ENCODE measurements at places on chromosomes 1 and 21.

GRCh38 chr1:63747445-63747844 is 26.4 kb upstream of the ROR1 start:
- no peak overlapping the region for H3K4me3 ChIP-seq
- H3K27ac ChIP-seq, result no peak overlapping the region
- no peaks in the 10 kb centered on the region for H3K36me3 ChIP-seq
- H3K4me1 ChIP-seq, result peaks cover 14% of the 10 kb centered on the region

DNA sequence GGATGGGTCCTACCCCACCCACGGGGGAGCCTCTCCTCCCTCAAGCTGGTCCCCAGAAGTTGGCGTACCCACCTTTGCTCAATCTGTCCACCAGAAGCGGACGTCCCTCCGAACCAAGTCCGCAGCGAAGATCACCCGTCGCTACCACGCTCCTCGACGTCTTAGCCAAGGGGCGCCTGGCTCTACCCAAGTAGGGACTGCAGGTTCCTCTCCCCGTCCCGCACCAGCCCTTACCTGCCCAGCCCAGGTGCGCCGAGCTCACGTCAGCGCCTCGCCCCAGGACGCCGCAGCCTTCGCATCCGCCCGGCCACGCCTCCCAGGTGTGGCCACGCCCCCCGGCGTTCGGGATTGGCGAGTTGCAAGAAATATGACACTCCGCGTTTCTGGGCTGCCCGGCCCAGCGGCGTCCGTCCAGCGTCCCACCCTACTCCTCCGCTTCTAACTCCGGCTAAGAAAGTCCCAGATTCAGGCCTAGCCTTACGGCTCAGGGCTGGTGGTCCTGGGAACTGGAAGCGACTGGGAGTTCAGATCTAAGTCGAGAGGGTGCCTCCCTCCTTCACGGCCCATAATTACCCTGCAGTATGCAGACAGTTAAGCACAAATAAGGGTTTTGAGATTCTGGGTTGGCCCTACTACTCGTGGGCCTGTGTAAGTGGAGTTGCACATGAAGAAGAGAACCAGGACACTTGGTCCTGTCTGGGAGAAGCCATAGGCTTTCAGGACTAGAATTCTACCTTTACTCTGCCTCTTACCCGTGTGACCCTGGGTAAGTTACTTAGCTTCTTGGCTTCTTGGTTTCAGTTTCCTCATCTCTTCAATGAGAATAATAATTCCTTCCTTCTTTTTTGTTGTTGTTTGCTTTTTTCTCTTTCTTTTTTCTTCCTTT is at the start of gene IRF6:
IRF6 (minus strand) TSS at position 268 of the 886 bp plus-strand sequence. CDS start 4,729 bp downstream, outside the sequence.
- H3K27me3 ChIP-seq, result peaks cover 16% of the 10 kb centered on the region
- no peaks in the 10 kb centered on the region for H3K36me3 ChIP-seq
- H3K4me1 ChIP-seq, result peaks cover 14% of the 10 kb centered on the region
- no peak within 1 kb of the TSS for H3K27ac ChIP-seq
- peak within 1 kb of the TSS; percentile 54 for H3K4me3 ChIP-seq

- H3K4me1 ChIP-seq, result peaks cover 10% of the 10 kb centered on the region
- DNase-seq, result no peak
- no peak overlapping the region for H3K27ac ChIP-seq
- no peaks in the 10 kb centered on the region for H3K36me3 ChIP-seq
Measured at GRCh38 chr1:113401067-113401466, 10.8 kb downstream of the MAGI3 start.

DNA sequence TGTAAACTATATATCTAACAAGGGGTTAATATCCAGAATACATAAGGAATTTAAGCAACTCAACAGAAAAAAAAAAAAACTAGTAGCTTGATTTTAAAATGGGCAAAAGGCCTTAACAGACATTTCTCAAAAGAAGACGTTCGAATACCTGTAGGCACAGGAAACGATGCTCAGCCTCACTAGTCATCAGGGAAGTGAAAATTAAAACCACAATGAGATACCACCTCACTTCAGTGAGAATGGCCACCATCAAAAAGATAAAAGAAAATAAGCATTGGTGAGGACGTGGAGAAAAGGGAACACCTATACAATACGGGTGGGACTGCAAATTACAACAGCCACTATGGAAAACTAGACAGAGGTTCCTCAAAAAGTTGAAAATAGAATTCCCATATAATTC is 37.3 kb downstream of the NPHP4 start:
- no peak overlapping the region for H3K4me3 ChIP-seq
- DNase-seq, result no peak
- peaks cover 15% of the 10 kb centered on the region for H3K4me1 ChIP-seq
- peaks cover 15% of the 10 kb centered on the region for H3K36me3 ChIP-seq
- no peaks in the 10 kb centered on the region for H3K27me3 ChIP-seq

GRCh38 chr1:31714442-31715086 is 10.7 kb upstream of the COL16A1 start:
- H3K27me3 ChIP-seq, result peaks cover 41% of the 10 kb centered on the region
- H3K27ac ChIP-seq, result no peak overlapping the region
- H3K36me3 ChIP-seq, result no peaks in the 10 kb centered on the region
- peaks cover 12% of the 10 kb centered on the region for H3K4me1 ChIP-seq

DNA sequence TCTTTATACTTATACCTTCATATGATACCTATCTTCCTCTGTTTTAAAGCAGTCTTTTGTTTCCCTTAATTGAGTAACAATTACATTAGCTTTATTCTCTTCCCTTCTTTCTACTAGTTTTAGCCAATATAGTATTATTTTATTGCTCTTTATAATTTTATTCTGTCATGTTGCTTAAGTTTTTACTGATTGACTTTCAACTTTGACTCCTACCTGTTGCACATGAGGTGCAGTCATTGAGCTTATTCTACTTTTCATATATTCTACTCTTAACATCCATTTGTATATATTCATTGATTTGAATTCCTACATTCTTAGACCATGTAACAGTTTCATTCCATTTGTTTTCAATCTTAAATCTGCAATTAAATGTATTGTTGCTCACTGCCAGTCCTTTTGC is 49.2 kb downstream of the AGO3 start:
- no peaks in the 10 kb centered on the region for H3K27me3 ChIP-seq
- H3K4me1 ChIP-seq, result peaks cover 3% of the 10 kb centered on the region
- H3K36me3 ChIP-seq, result peaks cover 36% of the 10 kb centered on the region
- no peak overlapping the region for H3K27ac ChIP-seq
- DNase-seq, result no peak

DNA sequence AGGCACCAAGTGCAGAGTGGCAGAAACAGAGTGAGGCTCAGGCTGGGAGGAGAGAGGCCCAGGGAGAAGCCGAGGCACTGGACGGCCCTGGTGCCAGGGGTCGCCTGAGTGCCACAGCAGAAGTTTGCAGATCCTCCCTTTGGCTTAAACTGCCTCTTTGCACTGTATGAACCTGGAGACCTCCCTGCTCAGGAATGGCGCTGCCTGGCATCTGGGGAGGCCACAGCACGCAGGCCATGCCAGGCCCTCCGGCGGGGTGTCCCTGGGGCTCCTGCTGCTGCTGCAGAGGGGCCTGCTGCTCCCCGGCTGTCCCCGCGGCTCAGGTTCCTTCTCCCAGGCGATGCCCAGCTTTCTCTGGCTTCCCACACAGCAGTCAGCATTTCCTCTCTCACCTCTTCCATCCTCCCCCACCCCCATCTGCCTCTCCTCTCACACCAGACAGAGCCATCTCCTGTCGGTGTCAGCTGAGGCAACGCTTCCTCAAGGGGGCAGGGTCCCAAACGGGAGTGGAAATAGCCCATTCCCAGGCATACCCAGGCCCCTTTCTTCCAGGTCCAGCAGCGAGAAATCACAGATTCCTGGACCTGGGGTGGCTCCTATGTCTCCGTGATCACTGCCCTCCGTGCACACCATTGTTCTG is 35.2 kb downstream of the SYT6 start:
- H3K27ac ChIP-seq, result no peak overlapping the region
- H3K4me1 ChIP-seq, result peaks cover 3% of the 10 kb centered on the region
- H3K27me3 ChIP-seq, result no peaks in the 10 kb centered on the region
- DNase-seq, result no peak
- H3K4me3 ChIP-seq, result no peak overlapping the region
- H3K36me3 ChIP-seq, result no peaks in the 10 kb centered on the region

DNA sequence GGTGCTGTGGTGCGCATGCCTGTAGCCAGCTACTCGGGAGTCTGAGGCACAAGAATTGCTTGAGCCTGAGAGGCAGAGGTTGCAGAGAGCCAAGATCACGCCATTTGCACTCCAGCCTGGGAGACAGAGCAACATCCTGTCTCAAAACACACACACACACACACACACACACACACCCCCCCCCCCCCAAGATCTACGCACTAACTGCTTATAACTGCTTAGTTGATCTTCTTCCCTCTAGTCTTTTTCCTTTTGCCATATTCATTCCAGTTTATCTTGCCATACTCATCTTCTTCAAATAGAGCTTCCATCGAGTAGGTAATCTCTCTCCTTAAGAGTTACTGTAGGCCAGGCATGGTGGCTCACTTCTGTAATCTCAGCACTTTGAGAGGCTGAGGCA is 20.9 kb downstream of the EPB41 start:
- H3K4me3 ChIP-seq, result no peak overlapping the region
- peaks cover 12% of the 10 kb centered on the region for H3K36me3 ChIP-seq
- peak overlapping the region; percentile 3 for H3K27ac ChIP-seq
- no peaks in the 10 kb centered on the region for H3K27me3 ChIP-seq

DNA sequence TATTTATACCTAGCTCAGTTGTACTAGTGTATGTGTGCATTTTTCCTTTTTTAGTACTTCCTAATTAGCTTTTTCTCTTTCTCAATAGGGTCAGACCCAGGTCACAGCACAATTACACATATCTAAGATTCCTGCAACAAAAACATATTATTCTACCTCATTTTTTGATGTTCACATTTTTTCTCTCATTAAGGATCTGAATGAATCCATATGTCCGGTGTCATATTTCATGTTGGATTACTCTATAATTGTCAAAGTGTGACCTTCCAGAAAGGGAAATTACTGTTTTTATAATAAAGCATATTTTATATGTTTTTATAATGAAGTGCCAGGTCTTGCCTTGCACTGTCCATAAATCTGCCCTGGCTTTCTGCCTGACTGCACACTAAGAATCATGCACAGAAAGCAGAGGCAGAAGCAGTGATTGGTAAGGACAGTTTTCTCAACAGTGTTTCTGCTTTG is 143.7 kb downstream of the KCNT2 start:
- no peak overlapping the region for H3K4me3 ChIP-seq
- H3K27me3 ChIP-seq, result no peaks in the 10 kb centered on the region
- H3K27ac ChIP-seq, result no peak overlapping the region
- no peak for DNase-seq
- H3K36me3 ChIP-seq, result no peaks in the 10 kb centered on the region

DNA sequence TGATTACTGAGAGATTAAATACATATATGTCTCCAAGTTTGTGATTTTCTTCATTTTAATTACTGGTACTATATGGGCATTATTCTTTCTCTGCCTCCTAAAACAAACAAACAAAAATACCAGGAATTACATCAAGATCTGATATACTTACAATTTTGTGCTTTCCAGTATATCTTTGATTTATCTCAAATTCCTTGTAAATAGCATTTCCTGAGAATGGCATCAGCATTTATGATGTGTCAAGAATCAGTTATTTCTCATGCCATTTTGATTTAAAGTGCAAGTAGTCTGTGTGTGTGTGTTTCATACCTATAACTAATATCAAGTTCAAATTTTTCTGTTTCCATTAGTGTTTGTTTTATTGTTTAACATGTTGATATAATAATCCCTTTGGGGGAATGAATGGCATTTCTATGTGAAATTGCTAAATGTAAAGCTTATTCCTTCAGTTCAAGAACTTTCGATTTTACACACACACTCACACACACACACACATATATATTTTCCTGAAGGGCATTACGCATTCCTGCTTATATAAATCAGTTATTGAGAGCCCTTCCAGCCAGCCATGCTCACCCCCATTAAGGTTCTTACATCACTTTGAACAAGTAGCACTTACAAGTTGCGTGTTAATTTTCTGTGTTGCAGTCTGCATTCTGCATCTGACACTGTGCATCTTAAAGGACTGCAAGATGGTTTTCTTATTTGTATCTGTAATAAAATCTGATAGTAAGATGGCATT is 102.7 kb downstream of the NEK7 start:
- H3K27ac ChIP-seq, result peak overlapping the region; percentile 47
- H3K4me1 ChIP-seq, result peaks cover 54% of the 10 kb centered on the region
- H3K27me3 ChIP-seq, result peaks cover 2% of the 10 kb centered on the region
- H3K4me3 ChIP-seq, result no peak overlapping the region
- peaks cover 14% of the 10 kb centered on the region for H3K36me3 ChIP-seq
- DNase-seq, result no peak

DNA sequence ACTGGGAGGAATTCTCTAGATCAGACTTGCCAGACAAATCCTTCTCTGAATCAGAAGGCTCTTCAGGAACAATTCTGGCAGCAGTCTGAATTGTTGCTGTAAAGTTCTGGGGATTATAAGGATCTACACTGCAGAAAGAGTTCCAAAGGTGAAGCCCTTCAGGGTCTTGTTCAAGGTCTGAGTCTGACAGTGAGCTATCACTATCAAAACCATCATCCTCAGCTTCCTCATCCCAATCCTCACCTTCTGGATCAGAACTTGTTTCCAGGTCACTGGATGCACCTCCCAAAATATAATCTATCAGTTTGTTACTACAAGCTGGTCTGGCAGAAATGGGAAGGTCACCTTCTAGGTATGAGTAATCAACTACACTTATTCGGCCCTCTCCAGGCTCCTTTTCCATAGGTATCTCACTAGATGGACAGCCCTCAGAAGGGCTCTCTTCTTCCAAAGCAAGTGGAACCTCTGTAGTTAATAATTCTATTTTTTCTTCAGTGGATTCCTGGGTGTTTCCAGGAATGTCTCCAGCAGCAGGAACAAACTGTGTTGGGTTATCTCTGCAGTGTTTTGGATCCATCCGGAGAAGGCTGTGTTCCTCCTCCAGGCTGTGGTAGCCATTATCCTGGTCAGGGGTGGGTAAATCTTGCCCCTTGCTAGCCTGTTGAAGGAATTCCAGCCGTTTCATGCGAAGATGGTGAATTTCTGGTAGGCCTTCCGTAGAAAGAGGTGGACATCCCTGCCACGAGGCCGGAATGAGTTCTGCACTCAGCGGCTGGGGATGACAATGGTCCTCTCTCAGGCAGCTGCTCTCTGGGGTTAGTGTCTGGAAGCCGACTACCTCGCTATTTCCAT is 1.6 kb downstream of the PPP1R15B start:
- peak; percentile 28 for DNase-seq
- peak overlapping the region; percentile 100 for H3K27ac ChIP-seq
- peaks cover 11% of the 10 kb centered on the region for H3K4me1 ChIP-seq
- H3K27me3 ChIP-seq, result no peaks in the 10 kb centered on the region
- H3K36me3 ChIP-seq, result peaks cover 63% of the 10 kb centered on the region
- peak overlapping the region; percentile 98 for H3K4me3 ChIP-seq

- H3K27ac ChIP-seq, result no peak overlapping the region
- H3K27me3 ChIP-seq, result no peaks in the 10 kb centered on the region
- H3K4me1 ChIP-seq, result no peaks in the 10 kb centered on the region
Measured at GRCh38 chr1:23644555-23644866, 47.1 kb upstream of the RPL11 start.

- peaks cover 8% of the 10 kb centered on the region for H3K4me1 ChIP-seq
- no peak overlapping the region for H3K27ac ChIP-seq
- H3K36me3 ChIP-seq, result no peaks in the 10 kb centered on the region
Measured at GRCh38 chr1:110607536-110608230, 1.5 kb upstream of the KCNA2 start.

GRCh38 chr1:113416496-113416895 is 26.2 kb downstream of the MAGI3 start:
- no peak overlapping the region for H3K4me3 ChIP-seq
- H3K27ac ChIP-seq, result no peak overlapping the region
- H3K27me3 ChIP-seq, result no peaks in the 10 kb centered on the region
- H3K36me3 ChIP-seq, result no peaks in the 10 kb centered on the region

Measured in activated CD4-positive, alpha-beta T cell treated with anti-CD3 and anti-CD28 coated beads for 36 hours (primary cell).